ENCODE measurements at places on chromosomes 1 and 21.

DNA sequence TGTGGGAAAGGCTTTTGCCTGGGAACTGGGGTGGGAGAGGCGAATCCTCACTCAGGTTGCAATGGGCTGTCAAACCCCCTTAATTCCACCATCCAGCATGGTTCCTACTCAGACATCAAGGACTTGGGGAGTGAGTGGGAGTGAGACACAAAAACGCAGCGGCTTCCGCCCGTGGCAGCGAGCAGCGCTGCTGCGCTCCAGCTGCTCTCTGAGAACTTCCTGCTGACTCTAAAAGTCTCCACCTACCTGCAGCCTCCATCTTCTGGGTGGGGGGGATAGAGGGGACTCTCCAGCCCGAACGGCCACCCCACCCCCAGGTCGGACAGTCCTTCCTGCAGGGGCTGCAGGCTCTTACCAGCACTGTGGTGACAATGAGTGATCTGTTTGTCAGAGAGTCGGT is 184.4 kb downstream of the GRIK3 start:
- DNase-seq = no peak

DNA sequence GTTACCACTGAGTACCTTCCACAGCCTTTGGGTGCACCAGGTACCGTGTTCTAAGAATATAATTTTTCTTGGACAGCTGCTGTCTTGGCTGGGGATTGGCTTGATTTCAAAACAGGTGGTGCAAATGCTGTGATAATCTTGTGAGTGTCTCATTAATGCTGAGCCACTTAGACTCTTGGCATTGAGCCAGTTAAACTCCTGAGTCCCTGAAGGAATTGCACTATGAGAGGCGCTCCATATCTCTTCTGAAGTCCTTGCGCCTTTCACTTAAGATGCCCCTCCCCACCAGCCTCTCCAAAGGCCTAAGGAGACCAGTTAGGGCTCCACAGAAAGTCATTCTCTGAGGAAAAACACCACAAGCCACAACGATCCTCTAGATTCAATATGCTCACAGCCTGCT is 51.0 kb downstream of the BACH1 start:
- DNase-seq = no peak

DNA sequence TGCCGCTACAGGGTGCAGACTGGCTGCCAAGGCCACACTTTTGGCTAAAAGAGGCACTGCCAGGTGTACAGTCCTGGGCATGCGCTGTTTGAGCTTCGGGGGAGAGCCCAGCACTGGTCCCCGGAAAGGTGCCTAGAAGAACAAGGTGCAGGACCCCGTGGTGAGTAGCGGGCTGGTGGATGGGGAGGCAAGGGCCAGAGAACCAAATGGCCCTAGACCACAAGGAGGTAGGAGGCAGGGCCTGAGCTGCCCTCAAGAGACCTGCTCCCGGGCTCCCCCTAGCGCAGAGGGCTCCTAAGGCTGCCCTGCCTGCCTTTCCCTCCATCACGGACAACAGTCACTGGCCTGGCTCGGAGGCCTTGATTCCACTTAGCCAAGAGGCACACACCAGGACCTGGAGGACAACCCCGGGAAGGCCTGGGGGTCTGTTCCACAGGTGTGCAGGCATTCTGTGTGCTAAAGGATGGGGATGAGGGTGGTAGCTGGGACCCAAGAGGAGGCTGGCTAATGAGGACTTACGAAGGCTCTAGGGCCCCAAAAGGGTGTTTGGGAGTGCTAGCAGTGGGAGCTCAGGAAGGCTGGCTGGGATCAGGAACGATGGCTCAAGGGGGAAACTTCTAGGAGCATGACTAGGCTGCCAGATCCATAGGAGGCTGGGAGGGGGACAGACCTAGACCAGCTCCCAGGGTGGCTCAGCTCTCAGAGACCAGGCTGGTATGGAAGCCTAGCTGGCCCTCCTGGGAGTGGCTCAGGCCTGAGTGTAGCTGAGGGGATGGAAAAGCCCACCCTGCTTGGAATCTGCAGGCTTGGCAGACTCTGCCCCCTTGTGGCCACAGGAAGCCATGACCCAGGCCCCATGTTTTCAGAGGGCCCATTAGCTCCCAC is 742 bp downstream of the ARTN start:
- DNase-seq = no peak

- no peak for DNase-seq
These were observed 503.6 kb downstream of the MRPL39 start for GRCh38 chr21:25103500-25104207.

GRCh38 chr1:14842361-14842760 is 243.9 kb downstream of the KAZN start:
- DNase-seq = no peak

DNA sequence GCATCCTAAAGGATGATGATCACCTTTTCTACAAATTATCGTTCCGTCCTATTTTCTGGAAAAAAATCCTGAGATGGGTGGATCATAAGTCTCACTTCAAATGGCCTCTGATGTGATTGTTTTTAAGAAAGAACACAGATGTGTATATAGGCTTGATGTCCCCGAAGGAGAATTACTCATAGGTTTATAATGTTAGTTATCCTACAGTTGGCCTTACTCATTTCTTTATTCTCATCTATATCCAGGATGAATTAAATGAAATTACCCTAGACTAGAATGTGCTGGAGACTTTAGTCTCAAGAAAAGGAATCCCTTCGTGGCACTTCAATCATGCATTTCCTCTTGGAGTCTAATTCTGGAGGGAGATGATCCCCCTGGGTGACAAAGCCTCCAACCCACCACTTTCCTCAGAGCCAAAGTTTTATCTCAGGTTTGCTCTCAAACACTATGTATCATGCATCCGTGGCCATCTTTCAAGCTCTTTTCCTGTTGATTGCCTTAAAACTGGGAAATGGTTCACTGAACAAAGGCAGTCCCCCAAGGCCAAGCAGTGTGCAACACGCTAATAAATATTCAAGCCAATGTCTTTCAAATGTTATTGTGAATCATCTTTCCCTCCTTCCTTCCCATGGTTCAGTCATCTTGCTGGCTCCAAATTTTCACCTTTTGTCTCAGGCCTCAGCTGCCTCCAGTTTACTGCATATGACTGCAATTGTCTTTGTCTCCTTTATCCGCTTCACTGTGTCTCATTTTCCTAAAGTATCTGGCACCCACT is 32.5 kb upstream of the SMYD2 start:
- no peak for DNase-seq

GRCh38 chr1:175797576-175797975 is 54.2 kb upstream of the TNR start:
- no peak for DNase-seq

GRCh38 chr1:155651861-155652661 is 36.5 kb downstream of the YY1AP1 start:
- DNase-seq = no peak

- DNase-seq = peak; percentile 56
These were observed 67.7 kb upstream of the RAB4A start for GRCh38 chr1:229203030-229203751.

DNA sequence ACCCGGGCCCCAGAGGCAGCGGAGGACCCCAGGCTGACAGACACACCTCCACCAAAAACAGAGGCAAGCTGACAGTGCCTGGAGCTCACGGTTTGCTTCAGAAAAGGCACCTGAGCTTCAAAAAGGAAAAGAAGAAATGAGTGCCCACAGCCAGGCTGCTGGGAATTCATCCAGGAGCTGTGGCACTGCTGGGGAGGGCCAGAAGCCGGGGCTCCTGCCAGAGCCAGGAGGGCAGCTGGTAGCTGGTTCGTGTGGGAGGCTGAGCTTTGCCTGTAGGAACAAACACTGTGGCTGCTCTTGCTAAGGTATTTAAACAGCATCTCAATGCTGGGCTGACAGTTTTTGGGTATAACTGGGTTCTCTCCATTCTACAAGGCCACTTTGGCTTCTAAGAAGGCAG is 19.5 kb downstream of the KCNJ6 start:
- DNase-seq = no peak

DNA sequence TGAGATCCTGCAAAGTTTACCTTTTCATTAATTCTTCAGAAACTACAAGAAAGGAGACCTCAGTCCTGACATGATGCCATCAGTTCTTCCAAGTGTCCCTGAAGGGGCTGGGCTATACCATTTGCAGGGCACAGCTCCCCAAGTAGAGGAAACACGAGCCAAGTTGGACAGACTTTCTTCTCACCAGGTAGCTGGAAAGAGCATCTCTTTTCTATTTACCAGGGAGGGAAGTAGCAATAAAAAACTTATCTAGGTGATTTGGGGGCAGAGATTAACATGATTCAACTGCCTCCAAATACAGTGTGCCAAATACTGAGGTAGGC is 103.9 kb upstream of the KCND3 start:
- no peak for DNase-seq

DNA sequence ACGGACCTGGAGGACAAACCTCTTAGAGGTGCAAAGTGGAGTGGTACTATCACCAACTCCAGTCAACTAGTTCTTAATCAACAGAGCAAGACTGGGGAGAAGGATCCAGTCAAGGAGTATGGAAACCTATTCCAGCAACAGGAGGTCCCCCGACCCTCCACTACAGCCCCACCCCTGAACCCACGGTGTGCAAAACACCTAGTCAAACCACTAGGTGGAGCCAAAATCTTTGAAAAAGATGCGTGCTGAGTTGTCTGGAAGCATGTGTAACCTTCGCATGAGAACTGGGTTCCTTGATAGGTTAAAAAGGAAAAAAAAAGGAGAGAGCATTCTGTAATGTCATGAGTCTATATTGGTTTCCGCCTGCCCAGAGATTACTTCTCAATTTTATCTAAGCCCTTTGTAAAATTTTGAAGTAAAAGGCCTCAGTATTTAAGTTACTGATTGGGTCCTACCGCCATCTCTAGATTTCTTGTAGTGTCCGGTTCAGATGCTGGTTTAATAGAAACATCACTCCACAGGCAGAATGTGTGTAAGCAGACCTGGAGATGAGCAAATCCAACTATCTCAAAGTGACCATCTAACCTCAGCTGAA is 81.9 kb upstream of the HAO2 start:
- no peak for DNase-seq

GRCh38 chr1:87146538-87146937 is 182.1 kb upstream of the LMO4 start:
- DNase-seq = no peak

DNA sequence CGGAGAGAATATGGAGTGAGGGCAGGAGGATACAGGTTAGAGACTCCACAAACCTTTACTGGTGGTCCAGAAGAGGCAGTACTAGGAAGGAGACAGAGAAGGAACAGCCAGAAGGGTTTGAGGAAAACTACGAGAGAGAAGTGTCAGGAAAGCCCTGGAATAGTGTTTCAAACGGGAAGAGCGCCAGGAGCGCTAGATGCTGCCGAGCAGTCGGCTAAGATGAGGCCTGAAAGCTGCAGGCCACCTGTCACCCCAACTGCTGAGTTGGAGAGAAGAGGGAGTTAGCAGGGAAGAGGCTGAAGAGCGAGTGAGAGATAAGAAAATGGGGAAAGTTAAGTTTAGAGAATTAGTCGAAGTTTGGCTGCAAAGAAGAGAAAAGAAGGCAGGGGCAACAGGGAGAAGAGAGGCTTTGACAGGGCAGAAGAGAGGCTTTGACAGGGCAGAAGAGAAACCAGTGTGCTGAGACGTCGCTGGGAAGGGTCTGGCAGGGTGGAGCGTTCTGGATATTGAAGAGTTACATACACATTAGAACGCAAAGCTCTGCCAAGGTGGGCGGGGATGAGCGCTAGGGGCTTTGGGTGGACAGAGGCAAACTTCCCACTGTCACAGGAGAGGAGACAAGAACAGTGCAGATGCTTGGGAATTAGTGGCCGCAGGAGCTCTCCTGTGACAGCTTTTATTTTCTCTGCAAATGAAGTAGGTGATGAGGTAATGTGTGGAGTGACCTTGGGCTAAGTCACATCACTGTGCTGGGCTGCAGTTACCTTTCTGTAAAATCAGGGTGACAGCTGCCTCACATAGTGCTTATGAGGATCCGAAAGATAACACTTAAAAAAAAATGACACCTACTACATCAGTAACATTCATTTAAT is 31.2 kb downstream of the PCSK9 start:
- DNase-seq = no peak

- no peak for DNase-seq
These were observed 54.2 kb upstream of the BCL9 start for GRCh38 chr1:147486876-147487656.

- DNase-seq = no peak
These were observed 13.1 kb upstream of the BMP8A start for GRCh38 chr1:39478126-39478915.

DNA sequence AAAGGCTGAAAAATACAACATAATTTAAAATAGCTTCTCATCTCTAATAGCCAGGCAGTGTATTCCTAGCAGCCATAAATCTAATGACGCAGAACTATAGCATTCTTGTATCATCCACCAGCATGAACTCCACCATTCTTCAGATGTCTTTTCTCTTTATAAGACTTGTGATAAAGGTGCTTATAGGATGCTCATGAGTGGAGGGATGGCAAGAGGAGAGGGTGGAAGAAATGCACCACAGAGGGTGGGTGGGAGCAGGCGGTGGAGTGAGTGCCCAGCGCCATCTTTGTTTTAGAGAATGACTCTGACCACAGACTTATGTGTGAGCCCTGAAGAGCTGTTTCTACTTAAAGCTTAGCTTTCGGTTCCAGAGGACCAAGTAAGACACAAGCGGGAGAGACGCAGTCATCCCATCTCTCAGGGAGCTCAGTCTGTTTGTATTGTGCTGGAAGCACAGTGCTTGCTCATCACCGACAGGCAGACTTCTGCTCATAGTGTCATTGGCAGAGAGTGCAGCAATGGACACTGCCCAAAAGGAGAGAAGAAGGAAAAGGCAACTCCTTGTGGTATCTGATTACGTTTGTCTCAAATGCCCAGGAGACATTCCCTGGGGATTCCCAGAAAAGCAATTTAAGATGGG is 65.6 kb downstream of the KCNJ15 start:
- no peak for DNase-seq

DNA sequence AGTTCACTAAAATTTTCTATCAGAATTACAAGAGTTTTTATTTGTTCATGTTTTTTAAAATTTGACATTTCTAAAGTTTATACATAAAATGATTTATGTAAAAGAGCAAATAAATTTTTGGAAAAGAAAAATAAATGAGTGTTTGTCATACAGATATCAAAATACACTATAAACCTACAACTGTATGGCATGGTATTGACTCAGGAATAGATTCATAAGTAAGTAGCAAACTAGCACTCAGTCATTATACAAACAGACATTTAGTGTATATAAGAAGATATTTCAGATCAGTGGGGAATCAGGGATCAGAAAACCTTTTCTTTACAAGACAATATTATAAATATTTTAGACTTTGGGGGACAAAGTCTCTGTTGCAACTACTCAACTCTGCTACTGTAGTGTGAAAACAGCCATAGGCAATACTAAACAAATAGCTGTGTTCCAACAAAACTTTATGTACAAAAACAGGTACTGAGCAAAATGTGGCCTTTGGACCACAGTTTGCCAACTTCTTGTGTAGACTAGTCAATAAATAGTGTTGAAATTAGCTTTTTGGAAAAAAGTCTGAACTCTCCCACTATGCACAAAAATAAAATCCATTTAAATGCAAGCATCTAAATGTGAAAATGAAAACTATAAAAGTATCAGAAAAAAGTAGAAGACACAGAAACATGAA is 508.8 kb upstream of the CAMK1G start:
- DNase-seq = no peak

- DNase-seq = no peak
These were observed 144.1 kb downstream of the TRABD2B start for GRCh38 chr1:47853059-47853458.

GRCh38 chr1:66282343-66282852 is 251.6 kb upstream of the SGIP1 start:
- no peak for DNase-seq

Data from HFF-Myc (cell line).